ENCODE measurements at places on chromosomes 7 and 10.

DNA sequence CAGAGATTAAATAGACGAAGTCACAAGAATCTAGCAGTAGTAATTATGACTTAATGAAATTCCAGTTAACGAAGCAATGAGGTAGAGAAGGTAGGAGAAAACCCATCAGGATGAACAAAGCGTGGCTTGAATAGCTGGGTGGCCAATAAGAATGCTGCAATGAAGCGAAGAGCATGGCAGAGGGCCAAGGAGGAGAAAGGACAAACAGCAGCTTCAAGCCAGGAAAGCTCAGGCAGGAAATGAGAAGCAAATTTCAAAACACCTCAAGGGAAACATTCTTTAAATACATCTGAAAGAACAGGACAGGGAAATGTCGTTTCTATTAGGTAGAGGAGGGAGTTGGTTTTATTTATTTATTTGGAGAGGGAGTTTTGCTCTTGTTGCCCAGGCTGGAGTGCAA, 122.5 kb downstream of the KIAA1217 start:
- no peak for DNase-seq

- DNase-seq: no peak
These were observed 346.1 kb upstream of the ANKRD30A start for GRCh38 chr10:36779238-36779846.

- DNase-seq: no peak
These were observed 362.8 kb downstream of the INHBA start for GRCh38 chr7:41339913-41340676.

DNA sequence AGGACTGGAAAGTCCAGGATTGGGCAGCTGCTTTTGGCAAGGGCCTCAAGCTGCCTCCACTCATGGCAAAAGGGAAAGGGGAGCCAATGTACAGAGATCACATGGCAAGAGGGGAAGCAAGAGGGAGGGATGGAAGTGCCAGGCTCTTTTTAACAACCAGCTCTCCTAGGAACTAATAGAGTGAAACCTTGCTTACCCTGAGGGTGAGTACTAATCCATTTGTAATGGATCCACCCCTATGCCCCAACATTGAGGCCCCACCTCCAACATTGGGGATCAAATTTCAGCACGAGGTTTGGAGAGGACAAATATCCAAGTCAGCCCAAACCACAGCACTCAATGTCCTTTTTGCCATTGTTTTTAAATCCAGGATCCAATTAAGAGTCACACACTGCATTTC, 12.5 kb downstream of the HABP2 start:
- no peak for DNase-seq

DNA sequence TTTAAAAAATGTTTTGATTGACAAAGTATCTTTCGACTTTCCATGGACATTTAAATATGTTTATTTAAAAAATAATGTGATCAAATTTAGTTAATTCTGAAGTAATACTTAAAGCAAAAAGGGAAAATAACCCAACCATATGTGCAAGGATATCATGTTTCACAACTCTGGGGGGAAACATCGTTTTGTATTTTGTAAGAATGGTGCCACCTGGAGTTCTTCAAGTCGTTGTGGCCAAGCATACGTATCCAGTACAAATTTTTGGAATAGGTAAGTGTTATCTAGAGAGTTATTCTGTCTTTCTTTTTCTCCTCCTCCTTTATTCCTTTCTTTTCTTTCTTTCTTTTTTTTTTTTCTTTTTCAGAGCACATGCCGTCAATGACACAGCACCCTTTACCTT, 176.2 kb upstream of the CSTF2T start:
- DNase-seq: no peak

- no peak for DNase-seq
These were observed 39.2 kb upstream of the SLC35B4 start for GRCh38 chr7:134355927-134356326.

DNA sequence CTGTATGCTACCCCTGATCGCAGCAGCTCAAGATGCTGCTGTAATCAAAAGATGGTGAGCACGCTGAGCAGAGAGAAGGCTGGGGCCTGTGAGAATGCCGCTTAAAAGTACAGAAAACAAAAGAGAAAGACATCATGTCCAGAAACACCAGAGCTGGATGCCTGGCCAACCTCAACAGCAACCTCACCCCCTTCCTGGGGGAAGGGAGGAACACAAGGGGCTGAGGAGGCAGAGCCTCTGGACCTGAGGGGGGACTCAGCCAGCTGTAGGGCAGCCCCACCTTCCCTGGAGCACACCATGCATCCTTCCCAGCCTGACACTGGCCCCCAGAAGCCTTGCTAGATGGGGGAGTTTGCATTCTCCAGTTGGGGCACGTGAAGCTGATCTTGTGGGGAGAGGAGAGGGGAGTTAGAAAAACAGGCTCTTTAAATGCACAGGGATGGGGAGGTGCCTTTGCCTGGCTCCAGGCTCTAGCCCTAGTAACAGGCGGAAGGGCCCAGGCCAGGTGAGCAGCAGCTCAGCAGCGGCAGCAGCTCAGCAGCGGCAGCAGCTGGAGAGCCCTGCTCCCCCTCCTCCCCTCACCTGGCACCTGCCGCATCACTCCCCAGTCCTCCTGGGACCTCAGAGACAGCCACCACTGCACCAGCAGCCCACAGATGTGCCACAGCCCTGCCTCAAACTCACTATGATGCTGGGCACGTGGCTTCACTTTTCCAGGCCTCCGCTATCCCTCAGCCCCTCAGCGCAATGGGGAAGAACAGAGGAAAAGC, 156.3 kb downstream of the NEURL1 start:
- no peak for DNase-seq

DNA sequence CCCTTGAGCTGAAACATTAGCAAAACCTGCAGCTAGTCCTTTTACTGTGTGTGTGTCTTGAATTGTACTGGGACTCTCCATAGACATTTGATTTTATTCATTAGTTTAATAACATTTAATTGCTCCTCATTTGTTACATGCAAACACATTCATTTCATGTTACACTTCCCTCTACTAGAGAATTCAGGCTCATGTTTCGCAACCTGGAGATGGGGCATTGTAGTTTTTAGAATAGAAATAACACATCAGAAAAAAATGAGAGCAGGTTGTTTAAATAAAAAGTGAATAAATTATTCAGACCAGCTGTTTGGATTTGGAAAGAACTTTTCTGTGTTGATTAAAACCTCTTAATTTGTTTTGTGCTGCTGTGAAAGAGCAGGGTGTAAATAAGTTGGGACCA, 243.9 kb downstream of the ETV1 start:
- no peak for DNase-seq

- no peak for DNase-seq
These were observed 23.5 kb upstream of the BPGM start for GRCh38 chr7:134623193-134623592.

- peak; percentile 64 for DNase-seq
These were observed 27.1 kb downstream of the TNRC18 start for GRCh38 chr7:5396542-5396941.

GRCh38 chr10:33067481-33067880, 109.5 kb upstream of the ITGB1 start:
- DNase-seq: no peak

DNA sequence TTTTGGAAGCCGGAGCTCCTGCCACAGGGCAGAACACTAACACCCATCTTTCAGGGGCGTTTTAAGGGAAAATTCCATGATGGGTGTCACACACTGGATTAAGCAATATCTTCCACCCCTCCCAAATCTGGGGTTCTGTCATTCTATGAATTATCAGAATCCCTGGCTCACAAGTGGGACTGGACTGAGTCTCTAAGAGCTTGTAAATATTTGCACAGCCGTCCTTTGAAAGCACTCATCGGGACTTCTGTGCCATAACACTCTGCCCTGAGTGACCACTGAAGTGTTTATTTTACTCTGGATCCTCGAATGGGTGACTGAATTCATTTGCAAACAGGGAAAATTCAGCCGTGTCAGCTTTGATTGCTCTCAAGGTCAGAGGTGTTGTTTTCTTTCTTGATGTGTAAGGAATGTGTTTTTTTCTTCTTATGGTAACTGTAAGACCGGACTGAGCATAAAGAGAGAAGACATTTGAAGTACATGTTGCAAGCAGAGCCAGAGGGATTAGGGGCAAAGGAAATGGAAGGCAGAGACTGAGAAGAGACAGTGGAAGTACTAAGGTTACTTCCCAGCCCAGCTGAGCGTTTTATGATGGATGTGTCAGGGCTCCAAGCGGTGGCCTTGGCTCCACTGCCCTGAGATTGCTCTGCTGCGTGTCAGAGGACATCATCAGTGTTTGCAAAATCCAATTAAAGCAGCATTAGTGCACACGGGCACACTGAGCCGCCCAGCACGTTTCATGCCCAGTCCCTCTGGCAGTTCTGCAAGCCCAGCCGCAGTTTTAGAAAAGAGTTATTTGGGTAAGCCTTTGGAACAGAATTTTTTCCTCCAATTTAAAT, 17.7 kb upstream of the GTPBP4 start:
- no peak for DNase-seq

GRCh38 chr7:134710854-134711624, 64.4 kb downstream of the BPGM start:
- DNase-seq: peak; percentile 71

DNA sequence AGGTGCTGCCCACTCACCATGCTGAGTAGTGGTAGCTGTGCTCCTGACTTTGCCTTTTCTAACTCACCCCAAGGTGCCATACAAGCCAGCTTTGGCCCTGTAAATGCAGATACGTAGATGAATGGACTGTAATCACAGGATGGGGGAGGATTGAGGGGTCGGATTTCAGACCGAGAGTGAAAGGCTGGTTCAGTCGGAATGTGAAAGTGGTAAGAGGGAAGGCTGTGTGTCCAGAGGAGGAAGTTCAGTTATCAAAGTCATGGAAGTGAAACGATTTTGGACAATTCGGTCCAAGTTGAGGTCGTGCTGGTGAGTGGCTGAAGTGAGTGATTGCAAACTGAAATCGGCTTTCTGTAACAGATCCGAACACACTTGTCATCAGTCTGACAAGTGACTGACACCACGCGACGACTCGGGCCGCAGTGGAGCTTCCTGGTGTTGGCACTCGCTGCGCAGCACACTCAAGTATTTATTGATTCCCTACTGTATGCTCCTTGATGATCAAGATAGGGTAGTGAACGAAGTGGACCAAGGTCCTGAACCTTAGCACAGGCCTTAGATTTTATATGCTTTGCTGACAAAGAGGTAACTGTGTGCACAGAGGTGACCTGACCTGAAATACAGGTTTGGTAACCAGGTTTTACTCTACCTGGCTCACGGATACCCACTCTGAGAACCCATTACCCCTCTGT, 10.5 kb downstream of the ZNF282 start:
- no peak for DNase-seq

All from stimulated activated CD4-positive, alpha-beta T cell treated with anti-CD3 and anti-CD28 coated beads, Interleukin-1b, Interleukin-23, amount 100 ng/mL, for 48 hours (primary cell).